ENCODE measurements at places on chromosomes 2 and 18.

DNA sequence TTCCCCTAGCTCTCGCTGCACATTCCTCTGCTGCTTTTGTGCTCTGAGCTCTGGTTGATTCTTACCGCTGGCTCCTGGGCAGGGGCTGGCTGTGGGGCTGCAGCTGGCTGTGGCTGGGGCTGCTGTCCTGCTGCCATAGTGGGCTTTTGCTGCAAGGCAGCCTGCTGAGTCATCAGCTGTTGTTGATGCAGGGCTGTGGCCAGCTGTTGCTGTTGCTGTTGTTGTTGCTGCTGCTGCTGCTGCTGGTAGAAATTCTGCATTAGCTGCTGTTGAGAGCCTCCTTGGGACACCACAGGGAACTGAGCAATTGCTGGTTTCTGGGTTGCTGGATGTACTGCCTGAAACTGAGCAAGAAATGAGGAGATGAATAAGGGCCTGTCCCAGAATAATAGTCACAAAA lies 77.2 kb upstream of the NFU1 start:
- DNase-seq: no peak

DNA sequence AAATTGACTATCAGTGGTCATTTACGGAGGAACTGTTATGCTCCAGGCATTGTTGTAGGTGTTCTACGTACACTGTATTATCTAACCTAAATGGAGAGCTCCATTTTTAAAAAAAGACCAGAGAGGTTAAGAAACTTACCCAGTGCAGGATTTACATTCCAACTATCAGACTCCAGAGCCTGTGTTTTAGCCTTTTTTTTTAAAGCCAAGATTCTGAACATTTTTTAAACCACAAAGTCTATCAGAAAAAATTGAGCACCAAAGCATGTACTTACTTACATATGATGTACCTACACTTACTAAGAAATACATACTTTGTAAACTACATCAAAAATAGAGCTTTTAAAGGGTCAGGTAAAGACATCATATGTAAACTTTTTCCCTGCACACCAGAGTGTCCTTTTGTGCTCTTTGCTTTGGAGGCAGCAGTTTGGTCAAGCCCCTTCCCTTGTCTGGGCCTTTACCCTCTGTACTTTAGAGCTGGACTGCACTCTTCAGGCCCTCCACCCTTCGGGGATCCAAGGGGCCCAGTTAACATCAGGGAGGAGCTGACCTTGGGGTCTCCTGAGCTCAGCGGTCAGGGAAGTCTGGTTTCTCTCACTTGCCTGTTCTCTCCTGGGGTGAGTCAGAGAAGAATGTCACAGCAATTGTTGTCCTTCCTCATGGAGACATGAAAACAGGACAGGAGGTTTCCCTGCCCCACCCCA lies 58.4 kb downstream of the ITGB1BP1 start:
- DNase-seq: no peak

GRCh38 chr2:120348134-120348736 lies 2.3 kb downstream of the INHBB start:
- no peak for DNase-seq

- DNase-seq: no peak
These were observed 305.9 kb upstream of the SALL3 start for GRCh38 chr18:78673516-78674321.

GRCh38 chr2:54099829-54100585 lies 15.4 kb upstream of the ACYP2 start:
- no peak for DNase-seq

DNA sequence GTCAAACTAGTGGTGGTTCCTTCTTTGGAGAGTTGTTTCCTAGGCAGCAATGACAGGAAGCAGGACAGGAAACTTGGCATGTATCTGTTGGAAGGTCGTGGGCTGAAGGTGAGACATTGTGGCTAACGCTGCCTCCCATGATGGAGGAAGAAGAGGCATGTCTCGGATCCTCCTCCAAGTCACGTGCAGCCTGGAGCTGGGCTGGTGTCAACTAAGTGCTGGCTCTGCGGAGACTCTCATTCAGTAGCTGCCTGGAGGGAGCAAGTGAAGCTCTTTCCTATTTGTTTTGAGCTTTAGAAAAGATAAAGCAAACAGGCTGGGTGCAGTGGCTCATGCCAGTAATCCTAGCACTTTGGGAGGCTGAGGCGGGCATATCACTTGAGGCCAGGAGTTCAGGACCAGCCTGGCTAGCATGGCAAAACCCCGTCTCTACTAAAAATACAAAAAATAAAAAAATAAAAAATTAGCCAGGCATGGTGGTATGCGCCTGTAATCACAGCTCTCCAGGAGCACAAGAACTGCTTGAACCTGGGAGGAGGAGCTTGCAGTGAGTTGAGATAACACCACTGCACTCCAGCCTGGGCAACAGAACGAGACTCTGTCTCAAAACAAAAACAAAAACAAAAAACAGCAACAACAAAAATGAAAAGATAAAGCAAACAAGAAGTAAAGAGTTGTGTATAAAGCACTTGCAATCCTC lies 28.2 kb upstream of the INO80C start:
- DNase-seq: no peak

GRCh38 chr2:43420389-43420801 lies 175.4 kb downstream of the THADA start:
- DNase-seq: no peak

GRCh38 chr2:44295633-44296359 lies 20.5 kb downstream of the SLC3A1 start:
- no peak for DNase-seq

GRCh38 chr18:79684787-79685186 lies 5.2 kb downstream of the CTDP1 start:
- no peak for DNase-seq

- DNase-seq: no peak
These were observed 915.6 kb downstream of the NRXN1 start for GRCh38 chr2:50116096-50117010.

All from ascending aorta (tissue), 2 donors.